Left lobe of liver (tissue), 2 donors: ENCODE measurements at places on chromosomes 2 and 18. TPM values are rescaled to one million over a fixed set of nuclear protein-coding genes. Genes with fewer than 3 reads are reported as not detected.

- no peak for DNase-seq
Measured at GRCh38 chr2:1976112-1976511, 231.8 kb upstream of the PXDN start.

Gene POTEI
- total RNA-seq = not detected

Gene SNED1
- 34.9 TPM for total RNA-seq

DNA sequence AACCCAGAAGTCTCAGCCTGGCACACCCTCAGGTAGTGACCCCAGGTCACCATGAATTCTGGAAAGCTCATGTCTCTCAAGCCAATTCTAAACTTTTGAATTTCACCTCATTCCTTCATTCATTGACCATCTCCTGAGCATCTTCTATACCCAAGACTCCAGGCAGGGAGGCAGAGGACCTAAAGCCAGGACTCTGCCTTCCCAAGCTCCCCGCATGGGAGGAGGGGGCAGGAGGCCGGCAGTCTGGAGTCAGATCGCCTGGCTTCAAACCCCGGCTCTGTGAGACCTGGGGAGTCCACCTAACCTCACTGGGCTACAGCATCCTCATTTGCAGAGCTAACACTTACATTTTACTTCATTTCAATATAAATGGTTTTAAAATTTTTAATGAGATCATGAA lies 59.0 kb downstream of the SMAD7 start:
- no peak for DNase-seq

Gene UGT1A6
- 181 TPM for total RNA-seq

GRCh38 chr18:55095584-55095983 lies 136.3 kb upstream of the CCDC68 start:
- no peak for DNase-seq

GRCh38 chr2:26848336-26849055 lies 564 bp downstream of the DPYSL5 start:
- DNase-seq = no peak

Gene AQP4
- total RNA-seq = 0.45 TPM

- no peak for DNase-seq
Measured at GRCh38 chr2:53827398-53828175, 32.2 kb downstream of the GPR75 start.

DNA sequence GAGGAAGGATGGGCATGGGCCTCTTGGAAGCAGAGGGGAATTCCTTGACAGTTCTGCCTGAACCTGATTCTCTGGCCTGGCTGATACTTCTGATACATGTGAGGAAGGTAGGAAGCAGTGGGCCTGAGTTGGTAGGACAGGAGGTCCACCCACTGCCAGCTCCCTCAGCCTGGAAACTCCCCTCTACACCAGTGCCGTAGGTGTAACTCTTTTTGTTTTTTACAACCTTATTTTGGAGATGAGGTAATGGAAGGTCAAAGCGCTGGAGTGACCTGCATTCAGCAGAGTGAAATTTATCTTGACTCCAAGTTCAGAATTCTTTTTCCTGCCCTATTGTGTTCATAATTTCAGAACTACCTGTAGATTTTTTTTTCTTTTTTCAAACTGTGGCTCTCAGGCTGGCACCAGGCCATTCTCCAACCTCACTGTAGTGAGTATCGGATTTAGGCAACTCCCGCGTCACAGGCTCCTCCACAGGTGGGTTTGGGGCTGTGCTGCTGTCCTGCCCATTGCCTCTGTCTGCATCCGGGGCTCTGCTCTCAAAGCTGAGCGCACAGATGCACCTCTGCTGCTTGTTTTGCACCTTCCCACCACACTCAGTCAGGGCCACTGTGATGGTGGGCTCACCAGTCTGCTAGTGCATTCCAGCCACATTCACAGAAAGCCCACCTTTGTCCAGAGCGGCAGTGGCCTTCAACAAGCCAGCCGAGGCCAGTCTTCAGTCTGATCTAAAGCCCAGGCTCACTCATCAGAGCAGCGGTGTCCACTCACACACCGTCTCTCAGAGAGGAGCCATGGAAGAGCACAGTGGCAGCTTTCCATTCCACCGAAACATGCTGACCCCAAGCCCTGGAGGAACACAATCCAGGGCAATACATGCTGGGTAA lies 87.2 kb downstream of the UXS1 start:
- no peak for DNase-seq

Gene LOXL3
- total RNA-seq = 0.86 TPM
